ENCODE measurements at places on chromosomes 4 and X. TPM values are rescaled to one million over a fixed set of nuclear protein-coding genes. Genes with fewer than 3 reads are reported as not detected.

Gene SSX4
- polyA plus RNA-seq, result not detected

GRCh38 chrX:47633689-47634590 lies 4.2 kb upstream of the CFP start:
- DNase-seq, result no peak
- no peak overlapping the region for H3K4me3 ChIP-seq
- no peak overlapping the region for H3K27ac ChIP-seq
- H3K36me3 ChIP-seq, result no peaks in the 10 kb centered on the region
- H3K27me3 ChIP-seq, result no peaks in the 10 kb centered on the region
- H3K4me1 ChIP-seq, result no peaks in the 10 kb centered on the region

- no peak for DNase-seq
- peaks cover 2% of the 10 kb centered on the region for H3K36me3 ChIP-seq
- no peak overlapping the region for H3K27ac ChIP-seq
- no peak overlapping the region for H3K4me3 ChIP-seq
Measured at GRCh38 chr4:128819082-128819742, 9.7 kb downstream of the JADE1 start.

DNA sequence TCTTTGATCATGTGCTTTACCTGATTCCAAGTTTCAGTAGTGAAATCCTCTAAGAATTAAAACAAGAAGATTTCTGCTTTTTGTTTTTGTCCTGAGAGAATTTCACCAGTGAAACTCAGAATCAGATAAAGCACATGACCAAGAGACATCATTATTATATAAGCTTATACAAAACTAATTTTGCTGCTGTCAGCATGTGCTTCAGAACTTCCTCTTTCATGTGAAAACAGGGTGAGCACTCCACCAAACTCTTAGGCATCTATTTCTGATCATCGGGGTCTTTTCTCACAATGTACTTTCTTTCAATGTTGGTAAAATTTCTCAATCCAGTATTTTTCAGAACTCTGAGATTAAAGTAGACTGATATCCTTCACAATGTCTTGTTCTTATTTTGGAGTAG lies 152.1 kb downstream of the SLC39A8 start:
- no peaks in the 10 kb centered on the region for H3K4me1 ChIP-seq
- H3K27me3 ChIP-seq, result no peaks in the 10 kb centered on the region
- no peak overlapping the region for H3K4me3 ChIP-seq
- H3K27ac ChIP-seq, result no peak overlapping the region
- no peak for DNase-seq
- no peaks in the 10 kb centered on the region for H3K36me3 ChIP-seq

Gene SSX1
- polyA plus RNA-seq, result not detected

DNA sequence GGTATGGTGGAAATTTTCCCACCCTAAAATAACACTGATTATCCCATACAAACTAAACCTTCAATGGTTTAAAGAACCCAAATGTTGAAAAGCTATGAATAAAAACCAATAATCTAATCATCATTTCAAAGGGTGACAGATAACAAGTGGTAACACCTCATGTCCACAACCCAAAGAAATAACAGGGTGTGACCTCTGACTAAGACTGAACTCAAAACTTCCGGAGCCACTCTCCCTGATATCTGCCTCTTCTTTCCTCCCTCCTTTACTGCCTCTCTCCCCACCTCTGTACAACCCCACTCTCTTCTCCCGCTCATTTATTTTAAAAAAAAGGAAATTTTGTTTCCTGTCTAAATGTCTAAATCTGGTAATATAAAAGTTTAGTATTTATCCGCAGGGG lies 11.5 kb downstream of the FBXW7 start:
- no peak overlapping the region for H3K4me3 ChIP-seq
- DNase-seq, result no peak
- H3K27ac ChIP-seq, result no peak overlapping the region

Gene FRAS1
- polyA plus RNA-seq, result 8.3 TPM

DNA sequence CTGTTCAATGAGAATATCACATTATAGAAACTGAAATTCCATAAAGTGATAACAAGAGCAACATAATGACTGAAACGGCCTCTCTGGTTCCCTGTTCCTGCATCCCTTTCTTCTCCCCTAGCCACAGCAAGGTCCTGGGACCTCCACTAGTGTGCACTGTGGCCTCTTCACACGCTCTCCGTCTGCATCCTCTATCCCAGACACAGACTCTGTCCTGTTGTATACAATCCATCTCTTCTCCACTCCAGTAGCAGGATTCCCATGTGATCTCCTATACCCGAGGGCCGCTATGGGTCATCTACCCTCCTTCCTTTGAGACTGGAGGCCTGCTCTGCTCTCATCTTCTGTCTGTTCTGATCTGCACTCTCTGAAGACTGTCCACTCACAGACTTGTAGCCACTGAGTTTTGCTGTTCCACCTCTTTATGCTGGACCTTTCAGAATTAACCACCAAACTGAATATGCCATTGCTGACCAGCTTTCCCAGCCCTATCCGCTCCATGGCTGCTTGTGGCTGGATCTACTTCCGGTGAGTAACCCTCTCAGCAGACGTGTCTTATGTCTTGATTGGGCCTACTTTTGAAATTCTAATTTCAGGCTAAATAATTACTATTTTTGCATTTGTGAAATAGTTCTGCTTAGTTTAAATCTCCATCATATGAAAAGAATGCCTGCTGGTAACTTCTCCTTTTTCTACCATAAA lies 105.1 kb upstream of the NAP1L5 start:
- no peak overlapping the region for H3K4me3 ChIP-seq
- H3K27me3 ChIP-seq, result no peaks in the 10 kb centered on the region
- DNase-seq, result no peak
- no peak overlapping the region for H3K27ac ChIP-seq
- H3K4me1 ChIP-seq, result no peaks in the 10 kb centered on the region

Gene NAP1L2
- polyA plus RNA-seq, result 0.12 TPM

Gene SHROOM2
- polyA plus RNA-seq, result not detected

- peaks cover 10% of the 10 kb centered on the region for H3K4me1 ChIP-seq
- H3K27me3 ChIP-seq, result no peaks in the 10 kb centered on the region
- H3K36me3 ChIP-seq, result no peaks in the 10 kb centered on the region
- no peak overlapping the region for H3K27ac ChIP-seq
- H3K4me3 ChIP-seq, result no peak overlapping the region
Measured at GRCh38 chr4:57042711-57043169, 64.0 kb downstream of the POLR2B start.

- H3K4me1 ChIP-seq, result no peaks in the 10 kb centered on the region
- no peak overlapping the region for H3K27ac ChIP-seq
- no peak overlapping the region for H3K4me3 ChIP-seq
- H3K27me3 ChIP-seq, result no peaks in the 10 kb centered on the region
- no peak for DNase-seq
- no peaks in the 10 kb centered on the region for H3K36me3 ChIP-seq
Measured at GRCh38 chrX:110512341-110512740, 153.7 kb downstream of the RTL9 start.

Gene PLAC1
- polyA plus RNA-seq, result 72.3 TPM

Data from SK-N-SH (cell line).